ENCODE measurements at places on chromosomes 11 and 22.

DNA sequence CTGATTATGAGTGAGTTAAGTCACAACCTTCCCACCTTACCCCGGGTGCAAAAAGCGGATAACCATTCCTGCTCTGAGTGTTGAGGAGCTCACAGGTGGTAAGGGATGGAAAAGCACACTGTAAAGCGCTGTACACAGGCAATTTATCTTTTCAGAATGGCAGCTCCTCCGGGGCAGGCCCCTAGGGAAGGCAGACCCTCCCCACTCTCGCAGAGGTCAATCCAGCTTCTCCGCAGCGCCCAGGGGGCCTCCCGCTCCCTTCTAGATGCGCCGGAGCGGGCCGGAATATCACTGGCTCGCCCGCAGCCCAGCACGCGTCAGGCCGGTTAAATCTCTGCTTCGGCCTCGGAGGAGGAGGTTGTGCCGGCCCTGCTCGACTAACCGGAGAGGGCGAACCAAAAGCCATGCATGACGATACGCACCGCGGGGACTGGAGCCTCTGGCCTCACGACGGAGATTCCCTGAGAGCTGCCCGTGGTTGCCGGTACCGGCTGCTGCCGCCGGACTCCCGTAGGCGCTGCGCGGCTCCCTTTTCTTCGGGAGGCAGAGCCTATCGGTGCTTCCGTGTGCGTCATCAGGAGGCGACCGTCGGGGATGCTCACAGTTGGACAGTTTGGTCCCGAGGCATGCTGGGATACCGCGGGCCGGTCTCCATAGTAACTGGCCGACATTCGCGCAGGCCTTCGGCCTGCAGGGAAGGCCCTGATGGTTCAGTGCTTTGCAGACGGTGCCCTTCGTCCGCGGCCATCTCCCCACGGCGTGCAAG is at the start of gene BRMS1:
Gene BRMS1 (minus strand): TSS at position 555 of the 766 bp plus-strand sequence. CDS start 2,870 bp downstream, outside the sequence.
- DNase-seq: peak; percentile 94

GRCh38 chr11:940496-941135 is 14.9 kb downstream of the AP2A2 start:
- no peak for DNase-seq

DNA sequence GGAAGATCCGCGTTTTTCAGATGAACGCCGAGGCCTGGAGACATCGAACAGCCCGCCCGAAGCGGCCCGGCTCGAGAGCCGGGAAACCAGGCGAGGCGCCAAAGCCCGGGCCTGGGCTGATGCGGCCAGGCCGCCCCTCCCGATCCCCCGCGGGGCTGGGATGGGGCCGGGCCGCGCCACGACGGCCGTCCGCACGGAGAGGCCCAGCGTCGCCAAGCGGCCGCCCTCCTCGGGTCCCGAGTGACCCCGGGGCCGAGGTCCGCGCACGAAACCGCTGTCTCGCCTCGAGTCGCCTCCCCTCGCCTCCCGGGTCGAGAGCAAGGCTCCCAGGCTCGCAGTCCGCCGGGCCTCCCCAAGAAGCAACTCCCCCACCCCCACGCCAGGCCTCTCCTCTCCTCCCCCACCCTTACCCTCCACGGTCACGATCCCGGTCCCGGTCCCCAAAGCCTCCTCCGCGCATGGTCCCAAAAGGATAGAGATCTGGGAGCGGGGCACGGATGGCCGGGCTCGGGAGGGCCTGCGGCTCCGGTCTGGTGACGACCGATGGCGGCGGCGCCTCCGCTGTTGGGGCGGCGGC is 482 bp downstream of the DDX17 start:
- no peak for DNase-seq

GRCh38 chr11:30508594-30508993 is 77.6 kb downstream of the MPPED2 start:
- no peak for DNase-seq

- no peak for DNase-seq
These were observed 388 bp downstream of the TMEM121B start for GRCh38 chr22:17120711-17121232.

GRCh38 chr11:8080674-8081590 is at the start of gene TUB:
TUB (plus strand) TSS chr11:8081211; CDS start chr11:8081511, 300 bp downstream.
- DNase-seq: peak; percentile 50

DNA sequence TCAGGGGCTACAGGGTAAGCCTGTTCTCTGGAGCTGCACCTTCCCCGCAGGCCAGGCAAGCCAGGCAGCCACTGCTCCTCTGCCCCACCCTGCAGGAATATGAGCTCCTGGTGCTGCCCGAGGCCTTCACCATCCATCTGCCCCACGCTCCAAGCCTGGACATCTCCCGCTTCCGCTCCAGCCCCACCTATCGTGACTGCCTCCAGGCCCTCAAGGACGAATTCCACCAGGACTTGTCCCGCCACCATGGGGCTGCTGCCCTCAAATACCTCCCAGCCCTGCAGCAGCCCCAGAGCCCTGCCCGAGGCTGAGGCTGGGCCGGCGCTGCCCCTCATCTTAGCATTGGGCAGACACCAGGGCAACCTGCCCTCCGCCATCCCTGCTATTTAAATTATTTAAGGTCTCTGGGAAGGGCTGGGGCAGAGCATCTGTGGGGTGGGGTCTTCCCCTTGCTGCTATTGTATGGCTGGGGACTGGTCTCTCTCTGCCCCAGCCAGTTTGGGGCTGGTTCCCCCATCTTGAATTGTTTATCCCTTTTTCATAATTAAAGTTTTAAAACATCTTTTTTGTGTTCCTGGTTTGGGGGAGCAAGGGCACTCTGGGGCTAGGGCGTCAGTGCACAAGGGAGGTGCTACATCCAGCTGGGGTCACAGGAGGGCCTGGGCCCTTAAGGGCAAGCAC is 6.2 kb downstream of the LARGE2 start:
- DNase-seq: no peak

- DNase-seq: peak; percentile 52
These were observed 697 bp upstream of the PAFAH1B2 start for GRCh38 chr11:117143390-117143789.

DNA sequence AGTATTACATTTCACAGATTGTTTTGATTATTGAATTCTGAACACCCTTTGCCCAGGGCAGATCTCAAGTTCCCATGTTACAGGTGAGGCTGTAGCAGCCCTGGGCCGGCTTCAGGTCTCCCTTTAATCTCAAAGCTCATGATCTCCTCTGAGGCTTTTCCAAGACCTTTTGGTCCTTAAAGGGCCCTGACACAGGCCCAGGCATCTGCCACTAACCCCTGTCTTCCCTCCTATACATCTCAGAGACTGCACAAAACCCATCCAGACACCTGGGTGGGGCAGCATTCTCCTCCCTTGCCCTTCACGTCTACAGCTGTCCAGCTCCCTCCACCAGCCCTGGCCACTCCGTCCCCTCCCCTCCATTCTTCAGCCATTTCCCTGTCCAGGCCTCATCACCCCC is 37.8 kb downstream of the PDE2A start:
- no peak for DNase-seq

DNA sequence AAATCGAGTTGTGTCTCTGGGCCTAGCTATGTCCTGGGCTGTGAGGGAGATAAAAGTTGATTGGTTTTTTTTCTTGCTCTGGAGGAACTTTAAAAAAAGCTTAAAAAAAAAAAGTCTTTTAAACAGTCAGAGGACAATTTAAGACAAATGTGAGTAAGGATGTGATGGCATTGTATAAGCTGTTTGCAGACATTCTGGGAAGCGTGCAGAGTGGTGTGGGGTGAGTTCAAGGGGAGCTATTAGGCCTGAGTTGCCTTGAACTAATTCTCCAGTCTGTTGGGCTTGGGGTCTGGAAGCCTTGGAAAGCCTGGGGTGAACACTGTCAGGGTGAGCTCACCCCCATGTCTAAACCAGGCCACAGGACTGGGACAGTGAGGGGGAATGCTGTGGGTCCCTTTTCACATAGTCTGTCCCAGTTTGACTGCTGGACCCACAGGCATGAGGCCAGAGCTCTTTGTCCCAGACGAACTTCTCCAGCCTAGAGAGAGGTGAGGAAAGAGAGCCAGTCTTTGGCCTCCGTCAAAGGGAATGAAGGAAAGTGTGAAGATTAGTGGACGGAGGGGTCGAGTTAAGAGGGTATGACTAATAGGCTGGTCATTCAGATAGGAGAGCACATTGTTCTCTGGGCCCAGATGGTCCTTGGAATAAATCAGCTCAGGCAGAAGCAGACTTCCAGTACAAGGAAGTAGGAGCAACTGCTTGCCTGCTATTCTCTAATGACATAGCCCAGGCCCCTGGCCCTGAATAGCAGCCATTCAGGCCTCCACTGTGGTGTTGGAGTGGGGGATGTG is 76.4 kb upstream of the NNMT start:
- no peak for DNase-seq

DNA sequence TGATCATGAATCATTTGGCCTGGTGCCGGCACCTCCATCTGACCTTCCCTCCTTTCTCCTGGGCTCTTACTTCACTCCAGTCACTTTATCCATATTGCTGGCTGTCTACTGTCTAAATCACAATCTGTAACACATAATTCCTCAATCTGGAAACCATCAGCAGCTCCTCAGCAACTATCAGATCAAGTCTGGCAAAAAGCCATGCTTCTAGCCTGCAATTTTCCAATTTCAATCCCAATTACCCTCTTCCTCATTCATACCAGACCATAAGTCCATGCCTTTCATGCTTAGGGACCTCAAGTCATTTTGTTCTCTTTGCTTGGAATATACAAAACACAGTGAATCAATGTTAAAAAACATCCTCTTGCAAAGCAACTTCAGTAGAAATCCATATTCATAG is 882.8 kb upstream of the ANO3 start:
- peak; percentile 22 for DNase-seq

- no peak for DNase-seq
These were observed 32.8 kb upstream of the SUSD2 start for GRCh38 chr22:24148266-24149197.

DNA sequence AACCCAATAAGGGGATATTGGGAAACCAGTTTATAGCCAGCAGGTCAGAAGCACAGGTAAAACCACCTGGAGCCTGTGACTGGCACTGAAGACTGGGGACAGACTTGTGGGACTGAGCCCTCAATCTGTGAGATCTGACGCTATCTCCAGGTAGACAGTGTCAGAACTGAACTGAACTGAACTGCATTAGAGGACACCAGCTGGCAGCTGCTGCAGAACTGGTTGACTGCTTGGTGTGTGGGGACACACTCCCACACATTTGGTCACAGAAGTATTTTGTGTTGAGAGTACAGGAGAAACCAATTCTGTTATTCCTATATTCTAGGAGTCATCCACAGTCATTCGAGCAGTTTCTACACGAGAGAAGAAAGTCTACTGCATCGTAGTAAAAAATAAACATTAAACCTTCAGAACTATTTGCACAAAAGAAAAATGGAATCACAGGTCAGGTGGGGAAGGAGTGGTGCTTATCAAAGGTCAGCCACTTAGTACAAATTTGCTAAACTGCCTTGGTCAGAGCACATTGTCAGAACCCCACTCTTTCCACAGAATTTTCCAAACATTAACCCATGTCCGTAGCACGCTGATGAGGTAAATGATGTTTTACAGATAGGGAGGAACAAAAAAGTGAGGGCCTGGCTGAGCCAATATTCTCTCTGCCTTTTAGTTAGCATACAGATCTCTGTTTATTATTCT is 77.2 kb downstream of the SIK3 start:
- DNase-seq: no peak

DNA sequence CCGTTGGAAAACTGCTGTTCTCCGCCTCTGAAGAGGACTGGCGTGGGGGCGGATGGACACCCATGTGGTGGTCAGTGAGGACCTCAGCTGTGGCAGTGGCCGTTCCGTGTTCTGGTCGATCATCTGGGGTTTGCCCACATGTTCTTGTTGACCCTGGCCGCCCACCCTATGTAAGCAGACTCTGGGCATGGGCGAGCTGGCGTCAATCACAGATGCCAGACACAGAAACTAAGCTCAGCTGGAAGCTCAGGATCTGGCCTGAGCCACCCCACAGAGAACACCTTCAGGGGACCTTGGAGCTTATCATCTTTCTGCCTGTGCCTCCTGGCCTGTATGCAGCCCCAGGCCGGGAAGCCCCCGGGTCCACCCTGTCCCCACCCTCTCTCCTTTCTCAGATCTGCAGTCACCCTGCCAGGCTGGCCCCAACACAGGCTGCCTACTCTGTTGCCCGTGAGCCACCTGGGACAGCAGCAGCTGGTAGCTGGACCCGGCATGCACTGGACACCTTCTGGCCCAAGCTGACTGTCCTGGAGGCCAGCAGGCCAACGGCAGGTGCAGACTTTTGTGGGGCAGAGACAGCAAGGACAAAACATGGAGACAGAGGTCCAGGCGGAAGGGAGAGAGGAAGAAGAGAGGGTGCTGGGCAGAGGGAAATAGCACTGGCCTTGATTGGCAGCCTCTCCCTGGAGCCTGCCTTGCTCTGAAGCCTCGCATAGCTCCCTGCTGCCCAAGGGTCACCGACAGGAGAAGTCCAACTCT is 91.5 kb downstream of the PHF21B start:
- no peak for DNase-seq

GRCh38 chr11:63554877-63555223 is 8.3 kb downstream of the PLAAT2 start:
- DNase-seq: no peak

DNA sequence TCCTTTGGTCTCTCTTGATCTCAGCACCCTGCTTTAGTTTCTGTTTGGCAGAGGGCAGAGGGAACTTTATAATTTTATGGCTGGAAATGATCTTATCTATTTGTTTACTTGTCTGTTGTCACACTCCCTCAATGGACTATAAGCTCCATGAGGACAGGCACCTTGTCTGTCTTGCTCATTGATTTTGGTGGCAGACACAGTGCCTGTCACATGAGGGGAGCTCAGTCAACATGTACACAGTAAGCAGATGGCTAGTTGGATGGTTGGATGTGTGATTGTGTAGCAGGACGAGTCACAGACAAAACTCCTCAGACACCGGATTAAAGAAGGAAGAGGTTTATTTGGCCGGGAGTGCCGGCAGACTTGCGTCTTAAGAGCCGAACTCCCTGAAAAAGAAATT is 80.4 kb downstream of the MYO18B start:
- DNase-seq: no peak

DNA sequence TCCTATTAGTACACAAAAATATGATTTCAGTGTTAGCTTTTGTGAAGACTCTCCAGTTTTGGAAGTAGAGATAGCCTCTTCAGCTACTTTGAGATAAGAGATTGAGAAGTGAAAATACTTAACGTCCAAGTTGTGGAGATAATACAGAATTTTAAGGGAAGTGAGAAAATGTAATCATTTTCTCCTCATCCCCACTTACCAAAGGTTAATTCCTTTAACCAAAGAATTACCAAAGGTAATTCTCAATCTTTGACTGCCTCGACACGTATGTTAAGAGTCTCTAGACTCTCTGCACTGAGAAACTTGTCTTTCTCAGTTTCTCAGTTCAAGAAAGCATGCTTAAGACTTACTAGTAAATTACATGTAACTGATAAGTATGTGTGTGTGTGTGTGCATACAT is 15.3 kb downstream of the C11orf54 start:
- DNase-seq: no peak

- no peak for DNase-seq
These were observed 12.6 kb upstream of the NECTIN1 start for GRCh38 chr11:119741369-119742262.

DNA sequence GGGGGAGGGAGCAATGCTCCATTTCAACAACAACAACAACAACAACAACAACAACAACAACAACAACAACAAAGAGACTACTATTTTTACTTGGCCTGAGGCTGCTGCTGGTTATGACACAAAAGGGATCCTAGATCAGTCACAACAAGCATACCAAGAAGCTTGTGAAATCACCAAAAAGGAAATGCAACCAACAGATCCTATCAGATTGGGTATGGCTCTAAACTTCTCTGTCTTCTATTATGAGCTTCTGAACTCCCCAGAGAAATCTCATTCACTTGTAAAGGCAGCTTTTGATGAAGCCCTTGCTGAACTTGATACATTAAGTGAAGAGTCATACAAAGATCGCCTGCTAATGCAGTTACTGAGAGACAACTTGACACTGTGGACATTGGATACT is 10.5 kb upstream of the MS4A2 start:
- DNase-seq: no peak

- DNase-seq: no peak
These were observed 204.2 kb downstream of the GRM5 start for GRCh38 chr11:88861618-88862017.

GRCh38 chr11:108319541-108320145 is 96.8 kb downstream of the ATM start:
- DNase-seq: no peak

All from NCI-H2227 treated with DMSO at 0.1 percent for 48 hours (cell line).